ENCODE measurements at places on chromosomes 5 and 9. TPM values are rescaled to one million over a fixed set of nuclear protein-coding genes. Genes with fewer than 3 reads are reported as not detected.

Gene BRINP1
- total RNA-seq: not detected

Gene SCGB3A2
- 0.51 TPM for total RNA-seq

Gene LHX2
- total RNA-seq: 1.1 TPM

Gene IFNA2
- total RNA-seq: not detected

GRCh38 chr9:32968101-32969011 is 33.1 kb downstream of the APTX start:
- DNase-seq: peak; percentile 67

GRCh38 chr9:20314981-20315380 is 307.3 kb downstream of the MLLT3 start:
- DNase-seq: no peak

- no peak for DNase-seq
Observed at GRCh38 chr9:132032238-132032950, 47.3 kb downstream of the MED27 start.

GRCh38 chr5:17218353-17219005 is 1.0 kb downstream of the BASP1 start:
- peak; percentile 63 for DNase-seq

GRCh38 chr9:95588724-95589588 is 72.2 kb upstream of the PTCH1 start:
- DNase-seq: no peak
